Suppressor macrophage treated with lipopolysaccharide for 1 hour (primary cell): ENCODE measurements at places on chromosomes 13 and 19.

- DNase-seq, result no peak
These were observed 13.9 kb downstream of the FOXO1 start for GRCh38 chr13:40652588-40652940.

GRCh38 chr13:96426167-96426566, 336.3 kb downstream of the HS6ST3 start:
- no peak for DNase-seq

DNA sequence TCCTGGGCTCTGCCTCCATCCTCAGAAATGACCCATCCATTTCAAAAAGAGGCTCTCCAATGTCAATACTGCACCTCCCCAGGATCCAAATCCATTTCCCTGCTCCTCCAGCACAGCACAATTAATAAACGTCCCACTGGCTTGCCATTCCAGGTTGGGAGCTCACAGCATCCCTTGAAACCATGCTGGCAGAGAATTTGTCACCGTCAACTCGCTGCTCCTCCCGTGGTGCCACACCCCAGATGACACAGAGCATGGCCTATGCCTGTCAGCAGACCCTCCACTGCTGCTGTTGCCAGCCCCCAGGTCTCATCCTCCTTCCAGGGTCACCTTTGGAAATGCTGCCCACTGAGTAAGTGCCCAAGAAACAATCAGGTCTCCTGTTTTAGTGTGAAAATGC, 53.0 kb upstream of the UQCRFS1 start:
- DNase-seq, result no peak

GRCh38 chr13:94028234-94028633, 451.2 kb downstream of the DCT start:
- no peak for DNase-seq

GRCh38 chr19:41933693-41934426, 5.6 kb upstream of the ERFL start:
- peak; percentile 35 for DNase-seq

GRCh38 chr13:110195547-110196485, 111.1 kb downstream of the COL4A1 start:
- no peak for DNase-seq
